ENCODE measurements at places on chromosomes 1 and 21.

- DNase-seq = no peak
Measured at GRCh38 chr1:30518186-30518585, 205.2 kb downstream of the MATN1 start.

GRCh38 chr21:25737421-25737820, 2.6 kb downstream of the GABPA start:
- no peak for DNase-seq

DNA sequence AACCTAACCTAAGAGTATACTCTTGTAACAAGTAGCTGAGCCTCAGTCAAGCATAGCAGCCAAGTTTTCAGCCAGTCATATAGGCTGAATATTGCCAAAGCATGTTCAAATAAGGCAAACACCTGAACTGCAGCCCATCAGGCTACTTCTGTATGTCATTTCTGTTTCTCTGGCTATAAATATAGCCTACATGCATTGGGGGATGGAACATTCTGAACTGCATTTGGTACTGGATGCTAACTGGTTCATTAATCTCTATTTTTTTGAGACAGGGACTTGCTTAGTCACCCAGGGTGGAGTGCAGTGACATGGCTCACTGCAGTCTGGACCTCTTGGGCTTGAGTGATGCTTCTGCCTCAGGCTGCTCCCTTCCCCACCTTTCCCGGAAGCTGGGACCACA, 37.3 kb downstream of the MAST2 start:
- DNase-seq = no peak

- DNase-seq = no peak
Measured at GRCh38 chr1:26951216-26951615, 9.1 kb downstream of the KDF1 start.

DNA sequence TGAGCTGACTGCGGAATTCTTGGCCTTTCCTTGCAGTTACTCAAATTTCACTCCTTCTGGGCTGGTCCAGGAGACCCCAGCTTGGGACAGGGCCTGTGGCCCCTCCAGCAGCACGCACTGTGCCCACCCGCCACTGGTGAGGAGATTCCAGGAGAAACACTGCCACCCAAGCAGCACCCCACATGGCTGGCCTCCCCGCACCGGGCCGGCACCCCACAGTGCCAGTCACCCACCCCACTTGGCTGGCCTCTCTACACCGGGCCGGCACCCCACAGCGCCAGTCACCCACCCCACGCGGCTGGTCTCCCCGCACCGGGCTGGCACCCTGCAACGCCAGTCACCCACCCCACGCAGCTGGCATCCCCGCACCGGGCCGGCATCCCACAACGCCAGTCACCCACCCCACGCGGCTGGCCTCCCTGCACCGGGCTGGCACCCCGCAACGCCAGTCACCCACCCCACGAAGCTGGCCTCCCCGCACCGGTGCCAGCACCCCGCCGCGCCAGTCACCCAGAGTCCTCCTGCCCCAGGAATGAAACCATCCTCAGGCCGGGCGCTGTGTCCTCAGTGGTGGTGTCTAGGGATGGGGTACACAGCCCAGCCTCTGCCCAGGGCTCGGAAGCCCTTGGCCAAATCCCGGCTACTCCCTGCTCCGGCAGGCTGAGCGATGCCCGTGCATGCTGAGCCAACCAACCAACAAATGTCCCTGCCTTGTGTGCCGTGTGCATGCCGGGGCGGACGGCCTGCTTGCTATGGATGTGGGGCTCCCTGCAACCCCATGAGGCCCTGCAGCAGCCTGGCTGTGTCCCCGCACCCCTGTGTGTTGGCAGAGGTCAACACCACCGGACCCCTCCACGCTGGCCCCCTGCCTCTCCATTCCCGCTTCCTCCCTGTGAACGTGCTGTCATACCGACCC, 38.6 kb upstream of the TSPEAR start:
- DNase-seq = no peak

- no peak for DNase-seq
Measured at GRCh38 chr1:201088901-201089525, 23.2 kb downstream of the CACNA1S start.

DNA sequence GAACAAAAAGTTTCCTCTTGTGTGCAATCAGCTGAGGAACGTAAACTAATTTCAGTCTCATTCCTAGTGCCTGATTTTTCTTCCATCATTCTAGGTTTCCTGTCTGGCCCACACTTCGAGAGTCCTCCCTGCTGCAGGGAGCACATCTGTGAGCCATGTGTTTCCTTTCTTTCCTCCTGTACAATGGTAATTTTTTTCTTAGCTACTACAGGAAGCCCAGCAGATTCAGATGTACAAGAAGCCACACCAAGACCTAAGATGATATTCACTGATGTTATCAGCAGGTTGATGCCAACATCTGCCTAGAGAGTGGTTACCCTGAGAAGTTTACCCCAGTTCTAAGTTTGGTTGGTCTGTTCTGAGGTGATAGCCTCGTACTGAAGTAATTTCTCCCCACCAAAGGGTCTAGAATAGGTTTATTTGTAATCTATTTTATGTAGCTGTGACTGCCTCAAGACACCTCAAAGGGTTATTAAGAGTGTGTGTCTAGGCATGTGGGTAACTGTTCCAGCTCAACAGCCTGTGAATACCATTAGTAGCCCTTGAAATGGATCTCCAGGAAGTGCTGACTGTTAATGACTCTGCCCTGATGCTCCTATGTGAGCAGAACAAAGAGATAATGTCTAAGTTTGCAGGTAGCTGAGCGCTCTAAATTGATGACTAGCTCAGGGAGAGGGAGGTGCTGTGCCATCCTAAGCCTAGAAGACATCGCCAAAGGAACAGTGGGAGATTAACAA, 31.7 kb upstream of the CLDN14 start:
- DNase-seq = no peak

- DNase-seq = no peak
Measured at GRCh38 chr1:226655251-226656163, 83.6 kb downstream of the ITPKB start.

DNA sequence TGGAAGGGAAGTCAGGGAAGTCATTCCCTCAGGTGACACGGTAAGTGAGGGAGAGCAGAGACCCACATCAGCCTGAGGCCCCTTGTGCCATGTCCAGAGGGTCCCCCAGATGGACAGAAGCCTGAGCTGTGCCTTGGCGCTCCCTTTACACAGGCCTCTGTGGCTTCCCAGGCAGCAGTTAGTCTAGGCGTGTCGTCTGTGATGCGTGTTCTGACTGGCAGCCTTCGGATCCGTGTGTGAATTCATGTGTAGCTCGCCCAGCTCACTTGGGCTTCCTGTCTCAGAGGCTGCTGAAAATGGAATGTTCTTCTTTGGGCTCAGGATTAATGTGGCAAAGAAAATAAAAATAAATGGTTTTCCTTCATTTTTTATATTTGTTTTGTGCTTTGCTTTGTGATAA, 28.3 kb downstream of the PRMT2 start:
- no peak for DNase-seq

DNA sequence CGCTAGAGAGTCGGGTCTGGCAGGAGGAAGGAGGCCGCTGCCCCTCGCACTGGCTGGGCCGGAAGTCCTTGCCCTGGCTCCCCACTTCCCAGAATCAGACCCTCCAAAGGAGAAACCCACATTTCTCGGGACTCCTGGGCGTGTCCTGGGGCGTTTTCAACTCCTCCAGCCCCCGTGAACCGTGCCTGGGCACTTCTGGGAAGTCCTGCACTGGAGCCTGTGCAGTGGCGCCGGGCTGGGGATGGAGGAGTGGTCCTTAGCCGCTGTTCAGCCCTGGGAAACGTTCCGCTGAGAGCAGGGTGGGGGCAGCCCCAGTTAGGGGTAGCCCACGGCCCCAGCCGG, 3.0 kb downstream of the IGSF21 start:
- DNase-seq = no peak

DNA sequence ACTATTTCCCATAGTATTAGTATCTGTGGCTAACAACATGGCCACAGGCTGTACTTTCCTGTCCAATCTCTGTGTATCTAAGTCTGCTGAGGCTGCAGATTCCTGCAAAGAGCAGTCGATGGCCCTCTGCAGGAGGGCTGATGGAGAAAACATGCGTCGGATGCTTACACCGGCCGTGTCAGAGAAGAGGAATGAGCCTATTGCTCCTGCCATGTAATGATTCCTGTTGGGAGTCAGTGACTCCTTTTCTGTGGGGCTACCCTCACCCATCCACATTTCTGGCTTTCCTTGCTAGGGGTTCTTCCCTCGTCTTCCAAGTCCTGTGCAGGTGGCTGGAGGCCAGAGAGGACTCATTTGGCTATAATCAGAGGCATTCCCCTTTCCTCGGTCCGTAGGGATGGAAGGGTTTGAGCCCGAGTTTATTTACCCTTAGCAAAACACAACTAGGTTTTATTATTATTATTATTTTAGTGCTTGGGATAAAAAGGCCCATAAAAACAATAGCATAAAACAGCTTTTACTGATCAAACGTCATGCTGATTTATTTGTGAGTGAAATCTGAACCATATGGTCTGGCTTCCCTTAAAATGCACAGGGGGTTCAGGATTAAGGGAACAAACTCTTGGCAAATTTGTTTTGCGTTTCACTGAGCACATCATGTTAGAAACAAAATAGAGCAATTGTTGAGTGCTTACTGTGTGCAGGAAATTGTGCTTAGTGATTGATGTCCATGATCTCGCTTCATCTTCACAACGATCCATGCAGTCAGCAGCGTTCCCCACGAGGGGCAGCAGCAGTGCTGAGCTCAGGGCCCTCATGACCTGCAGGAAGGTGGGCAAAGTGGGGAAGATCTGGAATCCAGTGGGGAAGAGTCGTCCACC, 70.8 kb downstream of the KIF26B start:
- peak; percentile 81 for DNase-seq

- no peak for DNase-seq
Measured at GRCh38 chr1:197773856-197774255, 1.4 kb downstream of the DENND1B start.

- DNase-seq = no peak
Measured at GRCh38 chr1:109785446-109786111, 21.9 kb upstream of the EPS8L3 start.

- no peak for DNase-seq
Measured at GRCh38 chr1:201721082-201722049, 107.6 kb upstream of the IPO9 start.

DNA sequence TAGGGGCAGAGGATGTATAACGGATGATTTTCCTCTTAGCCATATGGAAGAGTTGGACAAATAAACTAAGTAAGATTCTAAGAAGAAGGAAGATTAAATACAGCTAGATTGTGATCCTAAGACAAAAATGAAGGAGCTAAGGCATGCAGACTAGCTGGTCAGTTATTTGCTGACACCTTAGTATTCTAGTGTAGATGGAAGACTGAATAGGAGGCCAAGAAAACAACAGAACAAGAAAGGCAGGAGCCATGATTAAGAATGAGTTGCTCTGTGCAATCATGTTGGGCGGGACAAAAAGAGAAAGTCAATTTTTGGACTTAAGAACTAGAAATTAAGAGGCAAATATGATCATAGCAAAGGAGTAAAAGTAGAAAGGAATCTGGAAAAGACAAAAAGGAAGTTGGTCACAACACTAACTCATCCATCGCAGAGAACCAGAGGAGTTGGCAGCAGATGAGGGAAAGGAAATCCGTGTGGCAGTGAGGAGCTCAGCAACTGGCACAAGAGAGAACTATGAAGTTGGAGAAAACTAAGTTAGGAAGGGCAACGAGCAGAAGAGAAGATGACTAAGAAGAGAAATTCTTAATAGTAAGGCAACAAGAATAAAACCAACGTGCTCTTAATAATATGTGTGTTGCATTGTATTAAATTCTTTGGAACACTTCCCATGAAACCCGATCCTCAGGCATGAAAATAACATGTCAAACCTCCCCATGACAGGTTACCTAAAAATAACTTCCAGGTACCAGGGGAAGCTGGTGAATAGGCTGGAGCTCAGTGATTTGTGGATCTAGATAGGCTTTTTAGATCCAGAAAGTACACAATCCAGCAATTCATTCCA, 234.4 kb downstream of the LTN1 start:
- DNase-seq = no peak

GRCh38 chr1:161200421-161200991, 1.7 kb upstream of the ADAMTS4 start:
- DNase-seq = no peak

GRCh38 chr1:85019994-85020393, 23.1 kb upstream of the MCOLN2 start:
- no peak for DNase-seq

Measured in G401 (cell line).